Right hindlimb (tissue), 1 donor: ENCODE measurements at places on chromosomes 5 and 9.
A peak's percentile ranks its signal among the peaks of the same experiment; 100 is the strongest.

GRCh38 chr9:131773911-131774379 lies 34.1 kb upstream of the RAPGEF1 start:
- DNase-seq, result peak; percentile 62

GRCh38 chr9:91127653-91128052 lies 234.1 kb downstream of the AUH start:
- DNase-seq, result no peak

DNA sequence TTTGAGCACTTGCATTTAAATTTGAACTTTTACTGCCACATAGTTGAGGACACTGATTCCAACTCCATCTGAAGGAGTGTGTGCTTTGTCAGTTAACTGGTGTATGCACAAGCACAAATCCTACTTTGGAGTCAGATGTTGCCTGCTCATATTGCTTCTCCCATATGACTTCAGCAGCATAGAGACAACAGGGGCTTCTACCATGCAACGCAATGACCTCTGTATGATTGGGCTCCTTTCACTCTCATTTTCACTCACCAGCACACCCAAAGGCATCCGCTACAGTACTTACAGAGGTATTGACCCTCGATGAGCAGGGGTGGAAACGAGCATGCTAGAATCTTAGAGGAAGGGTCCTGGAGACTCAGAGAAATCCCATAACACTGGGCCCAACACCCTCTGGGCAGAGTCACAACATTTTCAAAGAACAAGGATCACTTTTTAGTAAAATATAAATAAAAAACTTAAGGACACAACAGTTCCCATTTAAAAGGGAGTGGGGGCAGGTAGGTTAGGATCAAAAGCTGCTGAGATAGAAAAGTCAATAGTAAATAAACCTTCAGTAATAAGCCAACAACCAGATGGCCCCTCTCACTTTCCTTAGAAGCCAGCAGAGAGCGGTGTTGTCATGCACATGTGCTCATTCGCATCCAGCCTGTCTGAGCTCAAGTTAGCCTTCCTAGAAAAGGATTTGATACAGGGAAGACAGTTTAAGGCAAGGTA lies 203.8 kb downstream of the SNCAIP start:
- DNase-seq, result peak; percentile 63

GRCh38 chr9:97515662-97516061 lies 14.2 kb downstream of the TMOD1 start:
- DNase-seq, result no peak

GRCh38 chr5:15823398-15823797 lies 323.4 kb downstream of the FBXL7 start:
- no peak for DNase-seq

- no peak for DNase-seq
Measured at GRCh38 chr5:127567026-127567768, 49.8 kb downstream of the PRRC1 start.

DNA sequence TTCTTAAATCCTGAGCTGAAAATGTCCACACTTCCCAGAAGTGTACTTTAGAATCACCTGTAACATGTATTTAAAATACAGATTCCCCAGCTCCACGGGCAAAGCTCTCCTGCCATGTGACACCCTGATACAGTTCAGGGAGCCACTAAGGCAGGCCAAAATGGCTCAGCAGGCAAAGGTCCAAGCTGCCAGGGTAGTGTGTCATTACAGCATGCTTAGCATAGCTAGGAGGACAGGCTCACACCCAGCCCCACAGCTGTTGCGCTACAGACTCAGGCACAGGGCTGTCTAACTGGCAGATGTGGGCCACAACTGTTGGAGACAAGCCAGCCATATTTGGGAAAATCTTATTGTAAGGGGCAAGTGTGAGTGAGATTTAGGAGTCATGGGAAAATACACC lies 73.0 kb downstream of the C9orf85 start:
- DNase-seq, result peak; percentile 83

- DNase-seq, result no peak
Measured at GRCh38 chr5:64074533-64074932, 91.1 kb upstream of the RNF180 start.

- no peak for DNase-seq
Measured at GRCh38 chr9:106478727-106479126, 384.2 kb upstream of the ZNF462 start.

GRCh38 chr9:19665146-19665863 lies 123.5 kb downstream of the SLC24A2 start:
- no peak for DNase-seq

- DNase-seq, result no peak
Measured at GRCh38 chr5:170741801-170742200, 41.7 kb upstream of the GABRP start.

GRCh38 chr9:15289603-15290002 lies 17.4 kb downstream of the TTC39B start:
- DNase-seq, result no peak

DNA sequence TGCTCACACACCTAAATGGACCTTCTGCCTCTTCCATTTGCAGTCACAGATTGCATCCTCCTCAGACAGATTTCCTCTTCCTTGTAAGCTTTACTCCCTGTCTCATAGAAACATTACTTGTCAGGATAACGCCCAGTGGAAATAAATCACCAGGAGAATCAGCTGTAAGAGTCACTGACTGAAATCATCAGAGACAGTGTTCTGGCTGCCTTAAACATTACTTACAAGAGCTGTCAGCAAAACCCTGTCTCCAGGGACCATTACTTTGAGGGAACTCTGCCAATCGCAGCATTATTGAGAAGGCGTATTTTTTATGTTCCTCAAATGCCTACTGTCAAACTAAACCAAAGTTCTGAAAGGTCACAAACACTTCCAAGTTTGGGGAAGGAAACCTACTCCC lies 5.9 kb downstream of the DPYSL3 start:
- peak; percentile 65 for DNase-seq

DNA sequence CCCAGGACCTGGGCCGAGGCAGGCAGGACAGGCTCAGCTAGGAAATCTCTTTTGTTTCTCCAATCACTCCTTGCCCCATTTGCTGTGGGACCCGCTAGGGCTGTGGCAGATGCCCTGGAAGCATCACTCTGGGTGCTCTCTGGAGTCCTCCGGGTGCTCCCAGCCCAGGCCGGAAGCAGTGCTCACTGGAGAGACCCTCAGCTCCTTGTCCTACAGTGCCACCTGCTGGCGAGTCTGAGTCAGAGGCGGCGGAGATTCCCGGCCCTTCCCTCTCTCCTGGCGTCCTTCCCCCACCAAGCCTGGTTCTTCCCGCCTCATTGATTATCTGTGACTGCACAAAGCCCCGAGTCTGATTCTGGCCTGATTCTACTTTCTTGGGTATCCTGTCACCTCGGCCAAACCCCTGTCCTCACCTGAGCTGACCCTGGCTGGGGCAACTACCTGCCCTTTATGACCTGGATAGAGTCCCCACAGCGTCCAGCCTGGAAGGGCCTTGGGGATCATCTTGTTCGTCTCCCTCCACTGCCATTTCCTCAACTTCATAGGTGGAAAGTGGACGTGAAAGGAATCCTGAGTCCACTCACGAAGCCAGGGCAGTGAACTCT lies 7.3 kb upstream of the BARHL1 start:
- DNase-seq, result peak; percentile 78

- no peak for DNase-seq
Measured at GRCh38 chr9:8366161-8366926, 566.8 kb upstream of the DMAC1 start.

- DNase-seq, result peak; percentile 49
Measured at GRCh38 chr5:154287136-154287535, 96.6 kb downstream of the GALNT10 start.

DNA sequence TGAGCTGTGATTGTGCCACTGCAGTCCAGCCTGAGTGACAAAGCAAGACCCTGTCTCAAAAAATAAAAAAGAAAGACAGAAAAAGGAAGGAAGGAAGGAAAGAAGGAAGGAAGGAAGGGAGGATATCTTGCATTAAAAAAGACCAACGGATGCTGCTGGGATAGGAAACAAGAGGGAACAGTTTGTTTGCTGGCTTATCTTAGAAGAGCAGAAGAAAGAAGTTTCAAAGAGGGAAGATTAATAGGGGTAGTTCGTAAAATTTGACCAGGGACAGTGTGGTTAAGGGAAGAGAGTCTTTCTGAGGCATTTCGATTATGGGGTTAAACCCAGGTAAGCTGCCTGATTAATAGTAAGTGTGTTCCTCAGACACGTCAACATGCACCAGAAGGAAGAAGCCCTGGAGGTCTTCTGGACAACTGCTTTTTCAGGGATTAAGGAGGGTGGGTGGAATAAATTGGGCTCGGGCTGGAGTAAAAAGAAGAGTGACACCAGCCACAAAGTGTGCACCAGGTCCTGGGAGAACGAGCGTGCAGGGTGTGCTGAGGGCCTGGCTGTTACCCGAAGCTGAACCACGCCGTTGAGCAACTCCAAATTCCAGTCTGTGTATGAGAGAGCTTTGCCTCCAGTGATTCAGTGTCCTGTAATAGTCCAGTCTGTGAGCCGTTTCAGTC lies 24.8 kb downstream of the FYB1 start:
- DNase-seq, result no peak

DNA sequence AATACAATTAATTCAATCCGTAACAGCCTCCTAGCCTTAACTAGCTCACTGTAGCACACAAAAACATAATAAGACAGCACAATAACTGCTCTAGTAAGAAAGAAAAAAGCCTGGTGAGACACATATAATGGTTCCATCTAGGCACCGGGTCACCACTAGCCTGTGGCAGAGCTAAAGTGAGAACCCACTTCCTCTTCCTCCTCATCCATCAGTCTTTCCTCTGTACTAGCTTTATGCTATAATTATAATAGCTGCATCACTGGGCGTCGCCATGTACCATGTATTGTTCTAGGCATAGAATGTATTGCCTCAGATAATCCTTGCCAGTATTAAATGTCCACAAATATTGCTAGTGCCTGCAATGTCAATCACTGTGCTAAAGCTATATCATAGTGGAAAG lies 23.1 kb downstream of the ADRB2 start:
- DNase-seq, result no peak

GRCh38 chr5:177553671-177554429 lies 513 bp downstream of the FAM193B start:
- peak; percentile 56 for DNase-seq

DNA sequence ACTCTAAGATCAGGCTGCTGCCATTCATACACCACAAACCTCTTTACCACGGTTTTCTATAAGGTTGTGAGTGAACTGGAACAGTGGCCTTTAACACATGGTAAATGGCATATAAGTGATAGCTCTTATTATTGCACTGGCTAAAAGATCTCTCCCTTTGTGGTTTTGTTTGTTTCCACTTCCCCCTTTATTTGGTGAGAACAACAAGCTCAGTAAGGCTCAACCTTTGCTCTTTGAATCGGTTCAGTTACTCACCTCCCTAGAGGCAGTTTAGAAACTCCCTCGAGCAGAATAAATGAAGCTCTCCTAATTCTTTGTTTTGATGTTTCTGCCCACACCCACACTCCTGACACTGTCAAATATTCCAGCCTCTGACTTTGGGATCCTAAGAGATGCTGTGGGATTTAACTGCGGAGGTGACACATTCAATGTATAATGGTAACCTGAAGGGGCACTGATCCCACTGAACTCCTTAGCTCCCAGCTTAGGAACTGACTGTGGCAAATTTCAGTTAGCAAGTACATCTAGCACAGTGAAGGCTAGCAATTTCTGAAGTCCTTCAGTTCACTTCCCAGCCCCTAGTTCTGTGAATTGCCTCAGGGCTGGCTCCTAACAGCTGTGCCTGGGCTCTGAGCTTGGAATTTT lies 22.5 kb upstream of the RAD23B start:
- no peak for DNase-seq

DNA sequence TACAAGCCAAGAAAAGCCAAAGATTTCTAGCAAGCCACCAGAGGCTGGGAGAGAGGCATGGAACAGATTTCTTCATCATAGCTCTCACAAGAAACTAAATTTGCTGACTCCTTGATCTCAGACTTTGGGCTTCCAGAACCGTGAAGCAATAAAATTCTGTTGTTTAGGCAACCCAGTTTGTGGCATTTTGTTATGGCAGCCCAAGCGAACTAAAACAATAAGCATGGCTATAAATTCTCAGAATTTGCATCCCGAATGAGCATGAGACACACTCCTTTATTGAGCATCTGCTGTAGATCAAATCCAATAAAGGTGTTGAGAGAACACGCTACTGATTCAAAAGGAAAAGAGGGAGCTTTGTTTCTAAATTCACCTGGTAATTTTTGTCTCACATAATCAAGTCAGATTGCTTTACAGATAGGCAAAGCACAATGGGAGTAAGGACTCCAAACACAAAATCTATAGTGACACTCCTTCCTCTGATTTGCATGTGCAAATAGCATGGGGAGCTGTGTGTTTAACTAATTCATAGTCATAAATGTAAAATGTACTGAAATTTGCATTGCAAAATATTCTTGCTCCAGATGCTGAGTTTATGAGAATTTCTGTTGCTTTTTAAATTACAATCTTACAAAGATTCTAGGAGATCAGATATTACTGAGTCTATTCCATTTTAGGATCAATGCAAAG lies 308.7 kb downstream of the MED10 start:
- no peak for DNase-seq

- no peak for DNase-seq
Measured at GRCh38 chr5:149675610-149676201, 54.4 kb upstream of the PPARGC1B start.

DNA sequence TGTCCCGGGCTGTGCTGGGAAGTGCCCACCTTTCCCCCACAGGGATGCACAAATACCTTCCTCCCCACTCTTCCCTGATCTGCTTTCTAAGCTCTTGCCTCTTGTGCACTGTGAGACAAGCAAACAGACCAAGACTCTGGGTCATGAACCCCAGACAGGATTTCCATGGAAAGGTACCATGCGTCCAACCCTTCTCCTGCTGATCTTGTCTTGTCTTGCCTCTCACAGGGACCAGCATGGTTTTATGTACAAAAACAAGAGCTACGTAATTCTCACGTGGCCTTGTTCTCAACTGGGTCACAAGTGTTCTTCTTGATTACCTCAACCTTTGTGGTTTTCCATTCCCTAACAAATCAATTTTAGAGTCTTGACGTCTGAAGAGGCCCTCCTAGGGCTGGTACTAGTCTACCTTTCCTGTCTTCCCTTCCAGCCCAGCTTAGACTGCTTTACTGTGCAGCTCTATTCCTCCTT lies 176.5 kb upstream of the MAP3K1 start:
- DNase-seq, result no peak
